ENCODE measurements at places on chromosomes 6 and 20.
A peak's percentile ranks its signal among the peaks of the same experiment; 100 is the strongest.

DNA sequence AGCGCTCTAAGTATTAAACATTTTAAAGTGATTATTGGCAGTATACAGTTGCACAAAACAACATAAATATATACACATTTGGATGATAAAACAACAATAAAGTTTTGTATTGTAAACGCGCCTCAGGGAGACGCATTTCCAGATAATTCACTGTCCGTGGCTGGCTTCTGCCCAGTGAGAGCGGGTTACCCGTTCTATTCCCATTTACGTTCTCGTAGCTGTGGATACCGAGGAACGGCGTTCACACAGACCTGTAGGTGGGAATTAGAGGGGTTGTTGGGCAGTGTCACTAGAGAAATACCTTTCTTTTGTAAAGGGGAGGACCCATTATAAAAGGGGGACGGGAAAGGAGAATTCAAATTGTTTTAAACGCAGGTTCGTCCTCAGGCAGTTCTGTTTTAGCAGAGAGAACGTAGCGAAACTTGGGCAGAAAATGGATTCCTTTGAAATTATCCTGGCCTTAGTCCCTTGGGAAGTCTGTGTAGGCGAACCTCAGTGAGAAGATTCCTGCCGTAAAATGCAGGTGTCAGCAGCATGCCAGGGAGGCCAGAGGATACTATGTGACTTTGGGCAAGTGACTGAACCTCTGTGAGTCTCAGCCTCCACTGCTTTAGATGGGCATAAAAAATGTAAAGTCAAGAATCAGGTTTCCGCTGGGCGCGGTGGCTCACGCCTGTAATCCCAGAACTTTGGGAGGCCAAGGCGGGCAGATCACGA is 756 bp downstream of the MTG2 start:
- DNase-seq, result peak; percentile 51

DNA sequence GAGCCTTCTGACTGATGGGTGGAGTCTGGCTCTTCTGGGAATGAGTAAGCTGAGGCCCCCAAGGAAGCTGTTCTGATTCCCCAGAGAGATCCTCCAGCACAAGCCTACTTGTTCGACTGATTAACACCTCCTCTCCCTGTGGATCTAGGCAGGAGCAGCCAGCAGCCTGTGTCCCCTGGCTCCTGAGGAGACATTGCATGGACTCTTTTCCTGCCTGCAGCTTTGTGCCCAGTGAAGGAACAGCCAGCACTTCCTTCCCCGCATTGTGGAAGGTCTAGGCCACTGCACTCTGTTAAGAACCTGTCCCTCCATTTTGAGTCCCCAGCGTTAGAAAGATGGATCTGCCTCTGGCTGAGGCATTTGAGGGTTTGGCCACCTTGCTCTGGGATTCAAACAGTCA is 29.1 kb downstream of the LRFN2 start:
- no peak for DNase-seq

DNA sequence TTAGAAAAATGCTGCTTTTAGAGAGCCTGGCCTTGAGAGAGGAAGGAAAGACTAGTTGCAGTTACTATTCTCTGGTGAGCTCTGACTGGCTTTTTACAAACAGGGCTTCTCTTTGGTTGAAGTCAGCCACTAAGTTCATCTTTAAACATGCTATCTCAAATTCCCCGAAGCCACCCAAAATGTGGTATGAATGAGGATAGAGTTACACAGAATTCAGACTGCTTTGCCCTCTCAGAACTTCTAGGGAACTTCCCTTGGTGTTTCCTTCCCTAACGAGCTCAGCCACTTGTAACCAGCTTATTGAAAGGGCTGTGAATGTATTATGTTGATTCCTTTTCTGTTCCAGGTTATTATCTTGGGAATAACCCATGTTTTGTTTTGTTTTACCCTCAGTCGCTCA is 73.5 kb downstream of the EFHC1 start:
- DNase-seq, result no peak

- no peak for DNase-seq
Observed at GRCh38 chr6:63347599-63347998, 27.8 kb upstream of the LGSN start.

GRCh38 chr20:23019403-23019802 is 15.7 kb upstream of the SSTR4 start:
- no peak for DNase-seq

GRCh38 chr20:38129248-38129865 is 35.7 kb downstream of the TGM2 start:
- DNase-seq, result peak; percentile 63
